ENCODE measurements at places on chromosomes 6 and 20.
A peak's percentile ranks its signal among the peaks of the same experiment; 100 is the strongest.

DNA sequence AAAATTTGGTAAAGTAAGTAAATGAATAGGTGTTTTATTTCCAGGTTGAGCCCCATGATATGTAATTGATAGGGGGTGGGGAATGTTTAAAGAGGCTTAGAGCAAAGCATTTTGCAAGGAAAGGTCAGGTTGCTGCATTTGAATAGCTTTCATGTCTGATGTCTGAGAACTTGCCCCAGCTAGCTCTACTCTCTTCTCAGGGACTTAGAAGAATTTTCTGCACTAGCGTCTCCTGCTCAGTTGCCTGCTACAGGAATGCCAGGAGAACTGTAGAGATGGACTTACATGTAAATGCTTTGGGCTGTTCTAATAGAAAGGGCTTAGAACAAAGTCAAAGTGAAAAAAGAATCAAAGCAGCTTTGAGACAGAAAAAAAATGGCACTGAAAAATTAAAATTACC lies 35.5 kb downstream of the TRMT6 start:
- no peak for DNase-seq

- no peak for DNase-seq
Observed at GRCh38 chr6:166904101-166904746, 52.1 kb downstream of the RNASET2 start.

- no peak for DNase-seq
Observed at GRCh38 chr6:165718491-165718891, 55.5 kb upstream of the PDE10A start.

GRCh38 chr20:38555395-38555794 lies 25.6 kb upstream of the ADIG start:
- DNase-seq: no peak

DNA sequence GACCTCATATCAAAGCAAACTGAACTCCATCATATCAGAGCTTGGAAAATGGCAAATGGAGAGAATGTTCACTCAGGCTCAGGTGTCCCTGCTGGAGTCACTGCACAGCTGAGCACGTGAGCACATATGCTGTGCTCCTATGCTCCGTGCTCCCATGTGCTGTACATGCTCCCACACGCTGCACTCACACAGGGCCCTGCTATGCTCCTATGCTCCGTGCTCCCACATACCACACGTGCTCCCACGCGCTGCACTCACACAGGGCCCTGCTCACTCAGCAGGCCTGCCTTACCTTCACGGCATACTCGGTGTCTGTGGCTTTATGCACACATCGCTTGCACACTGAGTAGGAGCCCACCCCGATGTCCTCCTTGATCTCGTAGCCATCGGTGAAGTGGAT lies 65.7 kb upstream of the MPC1 start:
- DNase-seq: no peak

DNA sequence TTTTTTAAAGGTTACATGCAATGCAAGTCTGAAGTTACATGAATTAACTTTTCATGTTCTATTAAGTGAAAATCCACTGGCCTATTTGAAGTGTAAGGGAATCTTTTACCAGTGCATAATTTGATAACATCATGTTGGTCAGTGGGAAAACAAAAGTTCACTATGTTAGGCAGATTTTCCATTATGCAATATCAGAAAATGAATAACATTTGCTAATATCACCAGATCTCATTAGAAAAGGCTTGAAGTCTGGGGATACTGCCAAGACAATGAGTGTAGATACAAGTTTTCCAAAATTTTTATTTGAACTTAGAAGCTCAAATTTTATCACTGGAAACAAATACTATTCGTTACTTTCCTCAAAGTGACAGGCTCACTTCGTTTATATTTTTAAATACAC lies 296.4 kb upstream of the CDH4 start:
- DNase-seq: no peak

- DNase-seq: no peak
Observed at GRCh38 chr6:148857798-148858390, 111.1 kb downstream of the UST start.

DNA sequence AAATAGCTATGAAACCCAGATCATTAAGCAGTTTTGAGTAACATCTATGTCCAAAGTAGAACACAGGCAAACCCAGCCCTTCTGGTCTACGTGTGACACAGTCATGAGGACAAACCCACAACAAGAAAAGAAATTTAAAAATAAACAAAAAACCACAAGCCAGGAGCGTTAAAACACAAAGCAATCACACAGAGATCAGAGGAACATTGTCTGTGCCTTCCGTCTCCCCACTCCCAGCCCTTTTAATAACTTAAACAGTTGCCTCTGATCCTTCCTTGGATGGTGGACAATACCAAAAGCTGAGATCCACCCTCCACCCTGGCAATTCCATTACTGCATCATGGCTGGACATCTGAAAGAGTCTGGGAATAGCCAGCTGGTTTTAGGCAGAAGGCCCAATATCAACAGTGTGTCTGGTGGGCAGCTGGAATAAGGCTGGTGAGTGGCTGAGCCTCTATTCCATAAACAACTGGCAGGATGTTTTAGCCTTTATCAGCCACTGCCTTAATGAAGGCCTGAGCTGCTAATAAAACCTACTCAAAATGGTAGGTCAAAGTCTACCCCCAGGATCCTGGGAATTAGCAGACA lies 15.7 kb upstream of the LAMA4 start:
- DNase-seq: no peak

GRCh38 chr20:18430172-18430826 lies 36.5 kb downstream of the DZANK1 start:
- DNase-seq: no peak

DNA sequence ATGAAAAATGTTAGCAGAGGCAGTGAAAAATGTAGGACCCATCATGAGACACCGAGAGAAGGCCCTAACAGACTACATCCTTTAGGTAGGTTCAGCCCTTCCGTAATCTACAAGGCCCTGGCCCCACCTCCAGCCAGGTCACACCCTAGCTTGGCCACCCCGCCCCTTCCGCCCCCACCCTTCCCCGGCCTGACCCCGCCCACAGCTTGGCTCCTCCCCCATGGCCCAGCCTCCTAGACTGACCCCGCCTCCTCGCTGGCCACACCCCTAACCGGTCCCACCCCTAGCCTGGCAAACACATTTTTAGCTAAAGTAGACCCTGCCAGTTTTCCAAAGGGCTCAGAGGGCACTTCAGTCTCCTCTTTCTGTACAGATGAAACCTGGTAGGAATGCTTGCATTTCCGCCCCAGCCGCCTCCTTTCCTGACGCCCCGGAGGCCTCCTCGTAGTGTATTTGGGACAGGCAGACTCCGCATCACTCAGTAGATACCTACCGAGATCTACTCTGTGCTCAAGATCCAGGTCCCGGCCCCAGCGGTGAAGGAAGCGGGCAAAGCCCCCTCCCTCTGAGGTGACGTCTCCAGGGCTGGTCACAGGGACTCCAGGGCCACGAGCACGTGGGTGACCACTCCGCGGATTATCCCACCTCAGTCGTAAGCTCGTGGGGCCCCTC lies 443.5 kb downstream of the PREX1 start:
- DNase-seq: no peak

- no peak for DNase-seq
Observed at GRCh38 chr6:111792914-111793700, 80.1 kb downstream of the FYN start.

- DNase-seq: no peak
Observed at GRCh38 chr20:24755411-24755922, 193.6 kb upstream of the CST7 start.

DNA sequence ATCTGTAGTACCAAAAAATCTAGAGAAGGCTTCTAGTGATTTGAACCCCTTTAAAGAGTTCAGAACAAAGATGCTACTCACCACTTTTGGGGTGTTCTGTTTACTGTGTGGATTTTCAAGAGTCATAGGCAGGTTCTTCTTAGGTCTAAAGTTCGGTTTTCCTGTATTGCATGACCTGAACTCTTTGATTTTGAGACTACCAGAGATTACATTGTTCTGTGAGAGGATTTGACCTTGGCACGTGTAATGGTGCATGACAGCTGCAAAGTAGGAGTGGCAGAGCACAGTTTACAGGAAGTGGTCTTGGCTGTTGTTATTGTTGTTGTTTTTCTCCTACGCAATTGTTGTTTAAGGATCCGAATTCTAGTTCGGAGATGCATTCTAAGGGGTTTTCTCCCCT lies 592.7 kb downstream of the EPHA7 start:
- no peak for DNase-seq

DNA sequence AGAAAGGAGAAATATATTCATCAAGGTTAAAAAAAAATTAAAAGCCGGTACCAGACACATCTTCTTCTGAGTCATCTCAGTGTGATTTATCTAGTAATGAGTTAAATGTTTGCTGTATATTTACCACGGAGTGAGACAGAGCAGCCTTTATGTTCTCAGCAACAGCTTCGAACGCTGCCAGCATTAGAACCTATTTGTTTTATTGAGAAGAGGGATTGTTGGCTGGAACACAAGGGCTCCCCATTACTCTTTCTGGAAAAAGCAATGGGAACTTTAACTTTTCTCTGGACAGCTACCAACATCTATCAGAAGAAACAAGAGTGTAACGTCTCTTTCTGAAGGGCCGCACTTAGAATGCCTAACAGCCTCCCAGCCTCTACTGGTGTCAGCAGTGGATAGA lies 105.3 kb upstream of the TAB2 start:
- DNase-seq: no peak

GRCh38 chr6:21946298-21946783 lies 350.5 kb downstream of the PRL start:
- DNase-seq: no peak

DNA sequence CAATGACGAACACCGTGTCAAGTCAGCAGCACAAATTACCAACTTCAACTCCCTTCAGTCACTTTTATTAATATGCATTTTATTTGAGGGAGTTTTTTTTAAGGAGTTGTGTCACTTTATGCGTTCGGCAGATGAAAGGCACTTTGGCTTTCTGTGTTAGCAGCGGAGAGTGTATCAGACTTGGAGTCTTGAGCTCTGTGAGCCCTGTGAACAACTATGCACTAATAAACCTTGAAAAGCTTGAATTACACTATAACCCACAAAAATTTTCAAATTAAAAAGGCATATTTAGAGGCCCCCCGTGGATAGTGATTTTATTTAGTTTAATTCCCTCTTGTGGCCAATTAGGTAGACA lies 335.3 kb upstream of the NT5E start:
- DNase-seq: no peak

GRCh38 chr20:19231359-19232035 lies 19.1 kb downstream of the SLC24A3 start:
- no peak for DNase-seq

DNA sequence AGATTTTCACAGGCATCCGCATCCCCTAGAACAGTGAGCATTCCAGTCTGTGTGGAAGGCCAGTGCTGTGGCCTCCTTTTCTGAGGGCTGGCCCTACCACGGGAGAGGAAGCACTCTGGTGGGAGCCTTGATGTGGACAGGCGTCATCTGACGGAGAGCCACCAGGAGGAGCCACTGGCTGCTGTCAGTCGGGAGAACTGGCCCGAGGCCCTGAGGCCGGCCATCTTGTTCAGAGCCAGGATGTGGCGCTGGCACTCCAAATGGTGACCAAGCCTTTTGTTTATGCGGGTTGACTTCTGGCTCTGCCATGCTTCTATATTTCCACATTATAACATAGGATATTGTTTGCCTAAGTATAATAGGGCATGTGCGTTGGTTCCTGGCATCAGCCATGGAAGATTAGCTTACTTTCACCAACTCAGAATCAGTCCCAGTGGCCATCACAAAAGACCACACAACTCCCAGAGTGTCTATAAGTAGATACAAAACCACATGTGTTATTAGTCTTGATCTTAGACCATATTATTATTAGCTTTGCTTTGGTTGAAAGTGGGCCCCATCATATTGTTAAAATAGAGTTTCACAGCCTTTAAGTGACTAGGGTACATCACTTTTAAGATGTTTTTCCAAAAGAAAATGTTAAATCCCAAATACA lies 273.9 kb upstream of the TAB2 start:
- peak; percentile 30 for DNase-seq

DNA sequence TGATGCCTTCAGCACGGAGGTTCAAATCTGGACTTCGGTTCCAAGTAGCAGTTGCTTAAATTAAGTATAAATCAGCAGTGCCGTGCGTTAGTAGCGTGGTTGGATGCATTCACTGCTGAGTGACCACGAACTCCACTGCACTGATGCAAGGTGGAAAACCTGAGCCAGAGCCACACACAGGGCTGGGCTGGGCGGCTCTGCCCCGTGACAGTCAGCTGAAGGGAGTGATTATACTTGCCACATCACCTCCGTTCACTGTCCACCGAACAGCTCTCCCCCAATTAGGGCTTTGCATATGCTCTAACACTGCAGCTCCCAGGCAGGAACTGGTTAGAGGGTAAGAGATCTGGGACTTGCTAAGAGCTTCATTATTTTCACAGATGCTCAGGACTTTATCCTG lies 22.2 kb downstream of the PPP1R3G start:
- DNase-seq: no peak

DNA sequence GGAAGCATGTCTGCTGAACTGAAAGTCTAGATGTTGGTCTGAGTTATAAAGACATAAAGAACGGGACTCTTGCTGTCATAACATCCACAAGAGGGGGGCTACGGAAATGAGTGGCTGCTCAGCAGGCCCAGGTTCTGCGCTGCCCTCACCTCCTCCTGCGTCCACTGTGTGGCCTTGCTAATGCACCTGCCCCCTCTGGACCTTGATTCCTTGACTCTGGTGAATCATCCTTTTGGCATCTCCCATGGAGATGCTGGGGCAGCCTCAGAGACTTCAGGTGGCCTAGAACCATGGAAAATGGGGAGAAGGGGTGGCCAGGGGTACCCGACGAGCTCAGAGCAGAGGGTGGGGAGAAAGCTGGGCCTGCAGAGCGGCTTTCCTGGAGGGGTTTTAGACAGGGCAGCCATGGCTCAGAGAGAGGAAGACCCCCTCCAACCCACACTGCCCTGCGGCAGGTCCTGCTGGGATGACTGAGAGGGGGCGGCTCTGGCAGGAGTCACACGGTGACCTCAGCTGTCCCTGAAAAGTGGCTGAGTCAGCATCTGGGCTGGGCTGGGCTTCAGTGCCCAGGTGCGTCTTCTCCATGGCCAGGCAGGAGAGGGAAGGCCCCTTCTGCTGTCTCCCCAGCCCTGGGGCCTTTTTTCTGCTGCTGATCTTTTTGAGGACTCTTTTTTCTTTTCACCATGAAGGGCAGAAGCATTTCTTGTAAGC lies 46.9 kb downstream of the DLGAP4 start:
- no peak for DNase-seq

- peak; percentile 16 for DNase-seq
Observed at GRCh38 chr20:21315138-21315537, 12.0 kb downstream of the XRN2 start.

- DNase-seq: no peak
Observed at GRCh38 chr6:169626649-169627048, 75.2 kb downstream of the WDR27 start.

- no peak for DNase-seq
Observed at GRCh38 chr6:169650959-169651292, 50.9 kb downstream of the WDR27 start.

DNA sequence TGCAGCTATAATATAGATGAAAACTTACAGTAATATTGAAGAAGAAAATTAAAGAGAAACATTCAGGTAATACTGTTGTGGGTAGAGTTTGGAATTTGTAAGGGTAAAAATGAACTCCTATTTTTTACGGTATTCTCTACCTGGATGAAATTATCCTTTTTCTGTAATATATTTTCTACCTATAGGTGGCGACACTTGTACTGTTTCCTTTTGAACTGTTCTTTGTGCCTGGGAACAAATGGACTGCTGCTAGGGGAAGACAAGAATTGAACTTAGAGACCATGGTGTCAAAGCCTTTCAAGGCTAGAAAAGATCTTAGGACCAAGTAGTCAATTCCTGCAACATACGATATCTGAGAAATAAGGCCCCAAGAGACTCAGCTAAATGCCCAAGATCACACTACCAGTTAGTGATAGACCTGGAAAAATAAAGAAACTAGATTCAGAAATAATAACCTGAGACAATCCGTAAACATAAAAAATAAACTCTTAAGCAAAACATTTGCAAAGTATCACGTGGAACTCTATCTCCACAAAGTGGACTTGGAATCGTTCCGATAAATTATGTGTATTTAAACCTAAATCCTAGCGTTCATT lies 383.8 kb downstream of the TFAP2A start:
- DNase-seq: no peak
